HFF-Myc (cell line): ENCODE measurements at places on chromosomes 16 and 17.

- DNase-seq: no peak
Observed at GRCh38 chr16:54285414-54286089, 1.0 kb downstream of the IRX3 start.

GRCh38 chr17:80132906-80133625 is 13.9 kb downstream of the EIF4A3 start:
- no peak for DNase-seq

DNA sequence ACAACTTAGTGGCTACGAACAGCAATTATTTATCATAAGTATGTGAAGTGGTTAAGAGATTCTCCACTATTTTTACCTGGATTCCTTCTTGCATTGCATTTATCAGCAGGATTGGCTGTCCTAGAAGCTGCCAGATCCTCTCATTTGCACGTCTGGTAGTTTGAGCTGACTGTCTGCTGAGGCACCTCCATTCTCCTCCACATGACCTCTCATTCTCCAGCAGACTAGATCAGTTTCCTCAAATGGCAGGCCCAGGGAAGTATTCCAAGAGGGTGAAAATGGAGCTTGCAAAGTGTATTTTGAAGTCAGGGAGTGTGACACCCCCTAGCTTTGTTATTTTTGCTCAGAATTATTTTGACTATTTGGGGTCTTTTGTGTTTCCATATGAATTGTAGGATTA is 870.1 kb downstream of the CDH11 start:
- DNase-seq: no peak

DNA sequence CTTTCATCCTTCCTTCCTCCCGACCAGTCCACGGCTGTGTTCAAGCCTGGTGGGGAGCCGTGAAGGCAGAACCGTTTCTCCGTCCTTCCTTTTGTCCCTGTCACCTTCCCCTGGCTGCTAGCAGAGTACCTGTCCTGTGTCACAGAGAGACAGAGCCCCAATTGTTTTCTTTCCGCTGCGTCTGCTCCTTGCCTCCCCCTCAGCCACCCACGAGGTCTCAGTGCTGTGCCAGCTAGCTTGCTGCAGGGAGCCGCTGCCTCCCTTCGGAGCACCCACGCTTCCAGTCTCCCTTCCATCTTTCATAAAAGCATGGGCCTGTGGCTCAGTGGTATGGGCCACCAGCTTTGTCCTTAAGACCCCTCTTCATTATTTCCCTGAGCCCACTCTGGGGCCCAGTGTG is 62.2 kb downstream of the MPRIP start:
- no peak for DNase-seq

- DNase-seq: peak; percentile 61
Observed at GRCh38 chr16:29710227-29711219, 31.5 kb downstream of the QPRT start.

DNA sequence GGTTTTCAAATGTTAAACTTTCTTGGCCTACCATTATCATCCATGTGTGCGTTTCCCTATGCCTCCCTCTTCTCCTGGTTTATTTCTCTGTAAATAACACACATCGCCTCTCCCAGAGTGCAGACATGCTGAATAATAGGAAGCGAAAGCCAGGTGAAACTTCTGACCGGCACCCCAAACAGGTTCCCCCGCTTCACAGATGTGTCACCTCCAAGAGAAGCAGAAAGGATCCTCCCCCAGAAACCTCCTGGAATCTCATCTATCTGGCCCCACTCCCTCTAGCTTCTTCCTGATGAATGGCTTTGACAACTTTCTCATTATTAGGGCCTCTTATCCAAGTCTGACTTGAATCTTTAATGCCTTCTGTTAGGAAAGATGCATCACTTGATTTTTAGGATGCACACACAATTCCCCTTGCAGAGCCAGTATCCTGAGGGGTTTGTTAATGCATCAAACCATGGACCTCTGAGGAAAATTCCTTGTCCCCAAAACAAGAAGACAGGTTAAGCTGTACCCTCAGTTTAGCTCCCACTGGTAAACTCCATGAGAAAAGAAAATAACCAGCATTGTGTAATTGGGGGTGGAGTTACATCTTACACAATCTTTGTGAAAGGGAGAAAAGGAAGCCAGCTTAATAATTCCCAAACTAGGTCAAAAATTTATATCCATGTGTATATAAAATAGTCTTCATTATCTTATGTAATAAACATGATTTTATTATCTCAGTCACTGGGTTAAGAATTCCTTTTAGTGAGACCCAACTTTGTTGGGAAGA is 20.1 kb upstream of the HYDIN start:
- DNase-seq: no peak

- DNase-seq: no peak
Observed at GRCh38 chr17:75808905-75809621, 24.5 kb downstream of the UNK start.

DNA sequence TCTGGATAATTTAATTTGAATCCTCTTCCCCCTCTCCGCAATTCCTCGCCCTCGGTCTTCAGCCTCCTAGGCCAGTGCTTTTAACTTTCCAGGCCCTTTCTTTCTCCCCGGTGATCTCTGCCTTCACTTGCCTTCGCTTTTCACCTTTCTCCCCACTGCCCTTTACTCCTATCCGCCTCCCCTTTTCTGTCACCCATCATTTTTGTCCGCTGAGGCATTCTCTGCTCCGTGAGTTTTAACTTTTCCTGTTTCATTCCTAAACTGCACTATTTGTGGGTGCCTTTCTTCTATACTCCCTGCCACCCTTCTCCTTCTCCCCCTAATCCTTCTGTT is 729 bp downstream of the LONP2 start:
- no peak for DNase-seq

DNA sequence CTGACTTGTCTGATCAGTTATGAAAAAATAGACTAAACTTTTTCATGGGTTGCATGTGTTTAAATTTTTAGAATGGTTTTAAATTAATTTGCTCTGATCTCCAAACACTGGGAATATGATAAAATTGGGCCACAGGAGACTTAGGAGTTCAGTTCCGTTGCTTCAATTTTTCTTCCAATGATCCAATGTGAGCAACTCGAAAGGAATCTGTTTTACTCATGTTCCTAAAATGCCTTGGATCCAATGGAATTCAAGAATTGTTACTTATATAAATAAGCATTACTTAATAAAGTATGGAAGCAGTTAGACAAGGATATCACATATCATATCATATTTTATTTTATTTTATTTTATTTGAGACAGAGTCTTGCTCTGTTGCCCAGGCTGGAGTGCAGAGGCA is 56.0 kb upstream of the NACA2 start:
- peak; percentile 4 for DNase-seq

DNA sequence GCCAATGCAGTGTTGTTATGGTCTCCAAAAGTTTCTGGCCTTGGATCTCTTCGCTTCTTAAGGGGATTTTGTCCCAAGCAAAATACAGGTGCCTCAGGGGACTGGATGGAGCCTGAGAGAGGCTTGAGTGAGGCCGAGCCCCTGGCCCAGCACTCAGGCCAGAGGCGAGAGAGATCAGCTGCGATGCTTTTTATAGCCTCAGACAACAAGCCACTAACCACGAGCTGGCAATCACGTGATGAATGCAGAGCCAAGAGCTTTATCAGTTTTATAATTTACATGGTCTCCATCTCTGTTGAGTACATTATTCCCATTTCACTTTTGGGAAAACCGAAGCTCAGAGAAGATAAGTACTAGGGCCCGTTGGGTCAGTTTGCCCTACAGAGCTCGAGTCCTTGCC is 360.0 kb upstream of the CDH5 start:
- DNase-seq: no peak

DNA sequence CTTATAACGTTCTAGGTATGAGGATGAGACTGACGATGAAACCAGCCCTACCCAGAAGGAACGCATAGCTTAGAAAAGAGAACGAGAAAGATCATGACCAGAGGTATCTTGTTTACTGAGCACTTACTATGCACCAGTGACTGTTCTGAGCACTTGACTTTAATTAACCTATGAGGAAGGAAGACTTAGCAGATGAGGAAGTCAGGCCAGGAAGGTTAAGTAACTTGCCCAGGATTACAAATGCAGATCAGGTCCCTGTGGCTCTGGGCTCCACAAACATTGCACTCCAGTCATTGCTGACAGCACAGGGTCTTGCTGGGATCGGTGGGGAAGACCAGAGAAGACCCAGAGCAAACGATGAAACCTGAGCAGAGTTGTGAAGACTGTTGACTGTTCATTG is 7.1 kb downstream of the KRT13 start:
- no peak for DNase-seq

DNA sequence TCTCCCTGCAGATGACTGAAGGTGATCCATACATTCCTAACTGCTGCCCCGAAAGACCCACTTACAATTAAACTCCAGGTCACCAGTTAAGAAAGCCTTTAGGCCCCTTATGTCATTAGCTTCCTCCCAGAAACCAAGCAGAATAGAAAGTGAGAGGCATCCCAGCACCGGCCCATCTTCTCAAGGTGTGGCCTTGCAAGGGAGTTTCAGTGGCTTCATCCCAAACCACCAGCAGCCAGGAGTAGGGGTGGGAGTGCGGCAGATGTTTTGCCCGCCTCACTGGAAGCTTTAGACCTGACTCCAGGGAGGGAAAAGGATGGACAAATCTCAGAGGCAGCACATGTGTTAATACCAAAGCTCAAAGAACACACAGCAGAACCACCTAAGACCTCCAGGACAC is 5.1 kb downstream of the ZFHX3 start:
- no peak for DNase-seq

GRCh38 chr16:80606221-80606766 is 65.5 kb downstream of the DYNLRB2 start:
- no peak for DNase-seq

DNA sequence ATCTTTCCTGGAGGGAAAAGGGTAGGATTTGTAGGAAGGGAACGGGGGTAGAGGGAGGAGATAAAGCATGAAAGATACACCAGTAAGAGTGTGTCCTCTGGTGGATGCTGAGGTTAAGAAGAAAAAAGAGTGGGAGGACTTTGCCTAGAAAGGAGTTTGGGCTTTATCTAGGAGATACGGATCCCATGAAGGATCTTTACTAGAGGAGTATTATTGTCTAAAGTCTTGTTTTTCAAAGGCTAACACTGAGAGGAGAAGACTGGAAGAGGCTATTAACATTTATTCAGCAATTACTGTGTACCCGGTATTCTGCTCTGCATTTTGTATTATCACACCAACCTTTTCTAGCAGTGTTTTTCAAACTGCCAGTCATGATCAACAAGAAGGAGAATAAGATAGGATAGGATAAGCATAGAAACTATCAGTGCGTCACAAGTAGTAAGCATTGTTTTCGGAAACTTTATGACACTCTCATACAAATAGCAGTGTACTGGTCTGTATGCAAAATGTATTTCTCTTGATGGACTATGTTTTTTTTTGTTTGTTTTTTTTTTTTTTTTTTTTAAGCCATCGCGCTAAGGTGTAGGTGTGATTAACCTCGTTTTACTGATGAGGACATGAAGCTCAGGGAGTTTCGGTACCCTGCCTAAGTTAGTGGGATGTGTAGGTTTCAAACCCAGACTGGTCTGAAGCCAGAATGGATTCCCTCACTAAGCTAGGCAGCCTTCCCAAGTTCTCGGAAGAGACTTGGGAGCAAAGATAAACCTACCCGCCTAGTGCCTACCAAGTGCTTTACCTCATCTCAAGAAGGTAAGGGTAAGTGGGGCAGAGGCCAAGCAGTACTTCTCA is 1.3 kb upstream of the SP2 start:
- DNase-seq: no peak

DNA sequence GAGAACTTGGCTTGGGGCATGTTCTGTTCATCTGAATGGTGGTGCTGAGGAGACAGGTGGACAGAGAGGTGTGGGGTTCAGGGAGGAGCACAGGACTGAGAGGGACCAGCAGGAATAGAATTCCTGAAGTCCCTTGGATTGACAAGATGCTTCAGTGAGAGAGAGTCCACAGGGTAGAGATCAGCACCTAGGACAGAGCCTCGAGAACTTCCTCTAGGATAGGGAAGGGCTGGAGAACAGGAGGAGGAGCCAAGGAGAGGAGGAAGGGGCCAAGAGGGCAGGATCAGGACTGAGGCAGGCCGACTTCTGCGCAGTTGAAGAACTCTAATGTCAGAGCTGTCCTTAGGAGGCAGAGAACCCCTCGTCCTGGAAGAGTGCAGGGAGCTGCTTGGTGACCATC is 138.4 kb downstream of the PRKCB start:
- no peak for DNase-seq

DNA sequence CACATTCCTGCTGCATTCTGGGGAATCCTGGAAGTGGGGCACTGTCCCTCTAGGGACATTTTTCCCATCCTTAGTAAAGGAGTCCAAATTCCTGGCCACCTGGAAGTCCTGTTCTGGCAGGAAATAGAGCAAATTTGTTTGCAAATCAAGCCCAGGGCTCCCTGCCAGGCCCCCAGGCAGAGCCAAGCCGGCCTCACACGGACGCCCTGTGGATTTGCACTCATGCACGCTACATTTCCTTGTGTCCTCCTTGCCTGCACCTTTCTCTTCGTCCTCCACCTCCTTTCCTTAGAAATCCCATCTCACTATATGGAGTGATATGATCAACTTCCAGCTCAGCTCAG is 7.0 kb upstream of the CALB2 start:
- DNase-seq: no peak

DNA sequence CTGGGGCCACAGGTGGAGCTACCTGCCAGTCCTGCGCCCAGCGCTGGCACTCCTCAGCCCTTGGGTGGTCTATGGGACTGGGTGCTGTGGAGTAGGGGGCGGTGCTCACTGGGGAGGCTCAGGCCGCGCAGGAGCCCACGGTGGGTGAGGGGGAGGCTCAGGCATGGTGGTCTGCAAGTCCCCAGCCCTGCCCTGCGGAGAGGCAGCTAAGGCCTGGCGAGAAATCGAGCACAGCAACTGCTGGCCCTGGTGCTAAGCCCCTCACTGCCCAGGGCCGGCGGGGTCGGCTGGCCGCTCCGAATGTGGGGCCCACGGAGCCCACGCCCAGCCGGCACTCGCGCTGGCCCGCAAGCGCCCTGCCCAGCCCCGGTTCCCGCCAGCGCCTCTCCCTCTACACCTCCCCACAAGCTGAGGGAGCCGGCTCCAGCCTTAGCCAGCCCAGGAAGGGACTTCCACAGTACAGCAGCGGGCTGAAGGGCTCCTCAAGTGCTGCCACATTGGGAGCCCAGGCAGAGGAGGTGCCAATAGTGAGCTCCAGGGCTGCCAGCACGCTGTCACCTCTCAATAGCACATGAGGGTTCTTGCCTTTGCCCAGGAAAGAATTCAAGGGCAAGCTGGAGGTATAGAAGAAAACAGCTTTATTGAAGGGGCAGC is 11.0 kb upstream of the EEF2KMT start:
- no peak for DNase-seq

- DNase-seq: no peak
Observed at GRCh38 chr16:1450841-1451240, 6.5 kb upstream of the CCDC154 start.

DNA sequence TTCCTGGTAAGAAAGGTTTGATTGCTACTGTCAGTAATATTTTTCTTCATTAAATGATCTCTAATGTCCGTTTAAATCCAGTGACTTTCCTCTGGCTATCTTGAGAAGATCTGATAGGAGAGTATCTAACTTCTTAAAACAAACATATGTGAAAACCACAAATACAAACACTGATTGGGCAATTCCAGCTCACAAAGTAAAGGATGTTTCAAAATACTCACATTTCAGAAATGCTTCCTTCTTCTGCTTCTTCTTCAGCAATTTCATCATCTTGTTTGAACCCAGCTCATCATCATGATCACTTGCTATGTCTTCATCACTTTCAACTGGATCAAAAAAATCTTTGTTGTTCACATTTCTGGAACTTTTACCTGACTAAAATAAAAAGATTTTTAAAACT is 64.3 kb upstream of the RBL2 start:
- DNase-seq: no peak
